ENCODE measurements at places on chromosomes 2 and 18.

DNA sequence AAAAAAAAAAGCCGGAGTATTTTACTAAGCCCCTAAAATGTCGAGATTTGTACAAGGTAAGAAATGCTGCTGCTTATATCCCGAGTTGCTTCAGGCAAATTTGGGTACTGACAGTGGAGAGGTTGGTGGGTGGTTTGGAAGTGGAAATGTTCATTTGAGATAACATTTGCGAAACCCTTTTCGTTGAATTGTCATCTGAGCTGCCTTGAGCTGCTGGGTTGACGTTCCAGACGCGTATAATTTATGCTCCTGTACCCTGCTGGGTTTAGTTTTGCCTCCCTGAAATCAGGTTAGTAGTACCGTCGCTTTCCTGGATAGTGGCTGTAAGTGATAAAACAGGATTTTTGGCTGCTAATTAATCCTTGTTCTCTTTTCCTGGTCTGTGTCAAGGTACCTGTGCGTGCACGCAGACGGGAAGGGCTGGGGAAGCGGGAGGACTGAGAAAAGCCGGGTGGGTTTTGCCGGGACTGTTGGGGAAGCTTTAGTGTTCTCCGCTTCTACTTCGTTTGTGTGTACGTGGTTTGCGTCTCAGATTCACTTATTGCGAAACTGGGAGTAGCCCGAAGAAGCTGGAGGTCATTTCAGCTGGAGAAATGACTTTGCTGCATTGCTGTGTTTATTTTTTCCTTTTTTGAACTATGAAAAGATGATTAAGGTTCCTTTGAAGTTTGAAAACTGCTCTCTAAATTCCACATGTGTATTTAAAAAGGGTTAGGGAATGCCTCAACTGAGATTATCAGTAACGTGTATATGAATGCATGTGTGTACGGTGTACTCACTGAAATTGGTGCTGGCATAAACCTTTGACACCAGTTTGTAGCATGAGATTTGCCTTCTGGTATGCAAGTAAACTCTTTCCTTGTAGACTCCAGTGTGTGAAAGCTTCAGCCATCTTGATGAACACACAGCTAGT is 709 bp downstream of the UGP2 start:
- peak; percentile 15 for DNase-seq

- no peak for DNase-seq
Measured at GRCh38 chr2:45439788-45440773, 171.0 kb downstream of the SRBD1 start.

DNA sequence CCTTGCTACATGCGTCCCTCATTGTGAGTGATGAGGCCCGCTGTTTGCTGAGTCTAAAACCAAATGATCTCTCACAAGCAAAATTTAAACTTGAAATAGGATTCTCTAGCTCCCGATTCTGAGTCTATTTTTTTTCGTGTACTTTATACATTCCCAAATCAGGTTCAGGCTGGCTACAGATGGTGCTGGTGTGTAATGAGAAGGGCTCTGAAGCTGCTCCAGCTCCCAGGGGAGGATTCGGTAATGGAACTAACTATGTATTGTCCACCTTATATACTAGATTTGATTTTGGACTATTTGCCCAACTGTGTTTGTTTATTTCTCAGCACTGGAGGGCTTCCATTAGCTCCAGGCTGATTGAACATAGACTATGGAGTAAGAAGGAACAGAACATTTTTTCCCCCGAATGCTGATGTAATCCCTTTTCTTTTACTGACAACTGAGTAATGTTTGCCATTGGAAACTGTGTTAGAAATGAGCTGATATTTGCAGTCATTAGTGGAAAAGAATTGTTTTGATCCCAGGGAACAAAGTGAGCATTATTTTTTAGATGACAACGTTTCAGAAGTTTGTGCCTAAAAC is 274.0 kb upstream of the FIGN start:
- DNase-seq, result no peak

GRCh38 chr18:22871809-22872525 is 61.2 kb upstream of the RBBP8 start:
- DNase-seq, result no peak

GRCh38 chr2:110662560-110662959 is 15.3 kb downstream of the BUB1 start:
- no peak for DNase-seq

DNA sequence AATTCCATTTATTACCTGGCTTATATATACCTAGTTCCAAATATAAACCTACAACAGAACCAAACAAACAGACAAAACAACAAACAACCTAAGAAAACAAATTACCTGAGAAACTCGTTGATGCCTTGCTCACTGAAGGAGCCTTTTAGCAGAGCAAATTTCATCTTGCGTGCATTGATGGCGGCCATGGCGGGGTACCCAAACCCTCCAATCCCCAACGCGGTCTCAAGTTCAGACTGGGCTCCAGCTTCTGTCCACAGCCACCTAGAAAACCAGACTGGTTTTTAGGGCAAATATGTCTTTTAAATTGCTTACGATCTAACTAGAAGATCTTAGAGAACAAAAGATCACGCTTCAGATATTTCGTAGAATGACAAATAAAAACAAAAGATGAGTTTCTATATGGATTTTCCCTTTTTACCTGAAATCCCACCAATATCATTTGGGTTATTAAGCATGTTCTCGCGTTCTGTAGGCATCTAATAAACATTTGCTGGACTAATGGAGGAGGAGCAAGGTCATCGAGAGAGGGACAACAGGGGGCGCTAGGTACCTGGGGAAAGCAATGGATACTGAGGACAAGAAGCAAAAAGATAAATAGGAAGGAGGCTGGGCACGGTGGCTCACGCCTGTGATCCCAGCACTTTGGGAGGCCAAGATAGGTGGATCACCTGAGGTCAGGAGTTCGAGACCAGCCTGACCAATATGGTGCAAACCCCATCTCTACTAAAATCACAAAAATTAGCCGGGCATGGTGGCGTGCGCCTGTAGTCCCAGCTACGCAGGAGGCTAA is 25.2 kb downstream of the PDIA6 start:
- peak; percentile 15 for DNase-seq

DNA sequence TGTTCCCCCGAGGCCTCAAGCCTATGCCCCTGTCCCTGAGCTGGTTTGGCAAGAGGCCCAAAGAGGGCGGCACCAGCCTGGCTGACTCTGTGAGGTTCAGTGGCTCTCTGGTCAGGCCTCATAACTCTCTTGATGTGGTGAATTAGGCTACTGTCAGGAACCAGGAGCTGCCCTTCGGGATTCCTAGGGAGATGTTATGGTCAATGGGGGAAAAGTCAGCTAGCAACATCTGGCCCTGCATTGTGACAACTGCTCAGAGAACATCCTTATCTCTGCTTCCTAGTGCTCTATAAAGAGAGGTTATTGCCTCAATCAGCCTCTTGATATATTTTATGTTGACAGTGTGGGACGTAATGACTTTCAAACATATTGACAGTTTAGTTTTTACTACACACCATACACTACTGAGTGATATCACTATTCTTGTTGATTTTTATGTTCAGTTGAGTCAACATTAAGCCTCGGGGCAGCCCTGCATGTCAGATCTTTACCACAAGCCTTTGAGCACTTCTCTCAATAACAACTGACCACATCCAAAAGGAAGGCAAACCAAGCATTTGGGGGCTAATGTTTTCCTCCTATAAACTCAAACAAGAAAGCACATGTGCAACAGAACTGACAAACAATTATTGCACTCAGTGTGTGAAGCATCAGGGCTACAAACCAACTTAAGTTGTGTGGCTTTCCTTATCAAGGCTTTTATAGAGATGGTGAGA is 448.3 kb upstream of the SLC14A2 start:
- no peak for DNase-seq

- no peak for DNase-seq
Measured at GRCh38 chr18:37465958-37466357, 99.6 kb downstream of the CELF4 start.

- DNase-seq, result no peak
Measured at GRCh38 chr2:226792155-226792881, 7.3 kb downstream of the IRS1 start.

DNA sequence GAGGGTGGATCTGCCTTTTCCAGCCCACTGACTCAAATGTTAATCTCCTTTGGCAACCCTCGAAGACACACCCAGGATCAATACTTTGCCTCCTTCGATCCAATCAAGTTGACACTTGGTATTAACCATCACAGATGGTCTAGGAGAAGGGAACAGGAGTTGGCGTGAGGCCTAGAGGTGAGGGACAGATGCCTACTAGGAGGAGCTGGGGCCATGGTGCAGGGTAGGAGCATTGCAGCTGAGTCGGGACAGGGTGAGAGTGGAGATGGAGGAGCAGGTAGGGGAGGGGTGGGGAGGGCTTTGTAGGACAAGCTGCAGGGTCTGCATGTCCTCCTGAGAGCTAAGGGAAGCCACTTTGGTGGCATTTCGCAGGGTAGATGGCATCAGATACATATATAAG is 140.0 kb downstream of the VAPA start:
- no peak for DNase-seq

- no peak for DNase-seq
Measured at GRCh38 chr2:240818293-240819125, 1.5 kb downstream of the KIF1A start.

All from CD4-positive, alpha-beta T cell (primary cell).